Dorsolateral prefrontal cortex (tissue), 122 donors: ENCODE measurements at places on chromosomes 6 and 20. TPM values are rescaled to one million over a fixed set of nuclear protein-coding genes. Genes with fewer than 3 reads are reported as not detected.

GRCh38 chr6:110814102-110815014 lies 911 bp downstream of the CDK19 start:
- DNase-seq = peak; percentile 42

DNA sequence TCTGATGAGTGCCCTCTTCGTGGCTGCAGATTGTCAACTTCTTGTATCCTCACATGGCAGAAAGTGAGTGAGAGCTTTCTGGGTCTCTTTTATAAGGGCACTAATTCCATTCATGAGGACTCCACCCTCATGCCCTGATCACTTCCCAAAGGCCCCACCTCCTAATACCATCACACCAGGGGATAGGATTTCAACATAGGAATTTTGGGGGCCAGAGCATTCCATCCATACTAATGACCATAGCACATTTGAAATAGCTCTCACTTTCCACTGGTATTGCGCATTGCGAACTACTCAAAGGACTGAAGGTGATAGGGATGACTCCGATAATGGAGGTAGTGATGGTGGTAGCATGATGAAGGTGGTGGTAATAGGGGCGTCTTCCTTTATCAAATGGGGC lies 324.3 kb downstream of the PRL start:
- DNase-seq = no peak

DNA sequence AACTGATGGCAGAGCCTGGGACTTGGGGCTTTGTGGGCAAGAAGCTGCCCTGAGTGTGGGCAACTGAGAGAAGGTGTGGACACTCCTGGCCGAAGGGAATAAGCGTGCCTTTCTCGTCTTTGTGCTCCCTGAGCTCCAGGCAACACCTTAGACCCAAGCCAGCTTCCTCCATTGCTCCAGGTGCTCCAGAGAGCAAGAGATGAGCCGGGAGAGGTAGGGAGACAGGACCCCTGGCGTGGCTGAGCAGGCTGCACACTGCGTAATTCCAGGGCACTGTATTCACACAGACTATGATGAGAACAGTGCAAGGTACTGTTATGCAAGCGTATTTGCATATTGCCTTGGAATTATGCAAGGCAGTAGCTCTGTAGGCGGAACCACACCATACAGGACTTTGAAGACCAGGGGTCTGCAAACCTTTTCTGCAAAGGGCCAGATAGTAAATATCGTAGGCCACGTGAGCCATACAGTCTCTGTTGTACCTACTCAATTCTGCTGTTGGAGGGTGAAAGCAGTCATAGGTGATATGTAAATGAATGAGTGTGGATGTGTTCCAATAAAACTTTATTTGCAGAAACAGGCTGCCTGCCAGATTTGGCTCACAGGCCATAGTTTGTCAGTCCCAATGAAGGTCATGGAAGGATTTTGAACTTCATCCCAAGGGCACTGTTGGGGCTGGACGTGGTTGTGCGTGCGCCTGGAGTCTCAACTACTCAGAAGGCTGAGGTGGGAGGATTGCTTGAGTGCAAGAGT lies 42.1 kb upstream of the FAM83D start:
- DNase-seq = no peak

DNA sequence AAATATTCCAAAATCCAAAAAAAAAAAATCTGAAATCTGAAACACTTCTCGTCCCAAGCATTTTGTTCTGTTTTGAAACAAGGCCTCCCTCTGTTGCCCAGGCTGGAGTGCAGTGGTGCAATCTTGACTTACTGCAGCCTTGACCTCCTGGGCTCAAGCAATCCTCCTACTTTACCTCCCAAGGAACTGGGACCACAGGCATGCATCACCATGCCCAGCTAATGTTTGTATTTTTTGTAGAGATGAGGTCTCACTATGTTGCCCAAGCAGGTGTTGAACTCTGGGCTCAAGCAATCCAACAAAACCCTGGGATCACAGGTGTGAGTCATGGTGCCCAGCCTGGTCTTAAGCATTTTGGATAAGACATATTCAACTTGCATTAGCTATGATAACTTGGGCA lies 13.6 kb downstream of the SESN1 start:
- no peak for DNase-seq

GRCh38 chr6:154887051-154887450 lies 108.1 kb upstream of the TIAM2 start:
- no peak for DNase-seq

DNA sequence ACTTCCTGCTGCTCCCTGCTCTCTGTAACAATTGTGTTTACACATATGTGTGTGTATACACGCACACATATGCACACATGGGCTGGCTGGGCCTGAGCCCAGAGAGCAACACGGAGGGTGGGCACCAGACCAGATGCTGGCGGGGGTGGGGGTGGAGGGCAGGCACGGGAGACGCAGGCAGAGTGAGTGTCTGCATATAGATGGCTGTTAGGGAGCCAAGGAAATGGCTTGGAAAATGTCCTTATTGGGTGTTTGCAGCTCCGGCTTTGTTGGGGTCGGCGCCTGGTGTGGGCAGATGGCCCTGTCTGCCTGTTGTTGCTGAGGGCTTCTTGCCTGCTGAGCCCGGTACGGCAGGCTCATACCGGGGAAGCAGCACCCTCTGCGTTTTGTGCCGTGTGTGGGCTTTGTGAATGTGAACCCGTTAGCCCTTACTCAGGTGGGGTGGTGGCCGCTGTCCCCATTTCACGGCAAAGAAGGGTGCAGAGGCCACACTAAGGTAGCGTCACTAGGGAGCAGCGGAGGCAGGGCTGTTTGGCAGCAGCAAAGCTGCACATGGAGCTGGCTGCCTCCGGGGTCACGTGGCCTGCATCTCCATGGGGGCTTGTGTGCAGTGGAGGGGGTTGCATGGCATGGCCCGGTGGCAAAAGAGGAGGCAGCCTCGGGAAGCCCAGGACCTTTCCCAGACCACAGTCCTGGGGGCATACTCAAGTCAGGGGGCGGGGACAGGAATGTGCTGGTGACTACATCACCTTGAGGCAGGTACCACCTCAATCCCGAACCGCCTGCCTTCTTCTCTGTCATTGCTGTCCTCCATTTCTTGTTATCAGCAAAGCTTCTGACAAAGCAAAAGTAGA lies 47.4 kb upstream of the SRF start:
- DNase-seq = no peak

The FAM110A gene
- 4.3 TPM for total RNA-seq

The DNPH1 gene
- 38.1 TPM for total RNA-seq

The EPPIN gene
- total RNA-seq = not detected

The POLR1H gene
- total RNA-seq = 10.9 TPM

The FOXP4 gene
- total RNA-seq = 24.0 TPM
